ENCODE measurements at places on chromosomes 2 and 18. TPM values are rescaled to one million over a fixed set of nuclear protein-coding genes. Genes with fewer than 3 reads are reported as not detected.

Gene ASTL
- total RNA-seq = 0.14 TPM

Gene SLC9A2
- 3.3 TPM for total RNA-seq

Gene NEB
- 1.7 TPM for total RNA-seq

Gene ALK
- total RNA-seq = 3.0 TPM

DNA sequence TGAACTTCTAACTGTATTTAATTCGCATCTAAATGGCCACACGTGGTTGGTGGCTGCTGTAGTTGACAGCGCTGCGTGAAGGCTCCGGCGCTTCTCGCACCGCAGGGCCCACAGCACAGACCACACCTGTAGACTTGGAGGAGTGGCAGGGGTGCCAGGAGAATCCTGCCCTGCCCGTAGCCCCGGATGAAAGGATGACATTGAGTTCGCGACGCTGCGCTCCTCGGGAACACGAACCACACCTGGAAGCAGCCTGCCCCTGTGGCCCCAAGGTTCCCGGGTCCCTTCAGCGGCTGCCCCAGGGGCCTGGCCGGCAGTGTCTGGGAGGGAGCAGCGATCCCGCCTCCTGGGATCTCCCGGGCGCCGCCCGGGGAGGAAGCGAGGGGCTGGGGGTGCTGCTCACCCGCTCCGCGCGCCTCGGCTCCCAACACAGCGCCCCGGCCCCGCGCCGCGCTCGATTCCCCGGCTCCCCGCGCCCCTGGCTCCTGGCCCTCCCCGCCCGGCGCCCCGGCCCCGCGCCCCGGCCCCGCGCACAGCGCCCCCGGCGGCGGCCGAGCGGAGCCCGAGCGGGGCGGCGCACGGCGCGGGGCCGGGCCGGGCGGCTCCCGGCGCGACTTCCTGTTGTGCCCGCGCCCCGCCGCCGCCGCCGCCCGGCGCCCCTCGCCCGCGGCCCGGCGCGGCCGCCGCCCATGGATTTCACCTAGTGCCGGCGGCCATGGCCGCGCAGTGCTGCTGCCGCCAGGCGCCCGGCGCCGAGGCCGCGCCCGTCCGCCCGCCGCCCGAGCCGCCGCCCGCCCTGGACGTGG lies at the start of gene RNPEPL1:
Gene RNPEPL1 (plus strand): TSS at position 613 of the 806 bp plus-strand sequence. CDS start 103 bp downstream, at position 716.
- ATAC-seq = peak; percentile 60

DNA sequence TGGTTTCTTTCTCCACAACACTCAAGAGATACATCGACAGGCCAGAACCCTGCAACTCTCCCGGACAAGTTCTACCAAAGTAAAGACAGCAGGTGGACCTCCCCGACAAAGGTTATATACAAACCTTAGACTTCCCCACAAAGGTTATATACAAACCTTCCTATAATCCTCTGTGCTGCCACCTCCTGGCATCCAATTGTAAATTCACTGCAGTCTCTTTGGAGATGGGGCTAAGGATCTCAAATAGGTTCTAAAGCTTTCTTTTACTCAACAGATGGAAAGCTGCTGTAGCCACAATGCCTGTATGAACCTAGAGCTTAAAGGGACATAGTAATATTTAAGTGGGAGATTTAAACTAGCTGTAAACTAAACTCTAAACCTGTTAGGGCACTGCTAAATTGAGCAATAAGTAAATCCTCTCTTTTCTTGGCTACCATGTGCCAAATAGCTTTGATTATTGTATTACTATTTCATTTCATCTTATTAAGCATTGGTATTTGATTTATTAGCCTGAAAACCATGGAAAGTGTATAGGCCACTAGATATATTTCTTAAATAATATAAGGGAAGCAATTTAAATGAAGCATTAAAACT lies 9.8 kb upstream of the MREG start:
- no peak for ATAC-seq

- ATAC-seq = no peak
Measured at GRCh38 chr2:191530618-191531017, 147.3 kb upstream of the NABP1 start.

DNA sequence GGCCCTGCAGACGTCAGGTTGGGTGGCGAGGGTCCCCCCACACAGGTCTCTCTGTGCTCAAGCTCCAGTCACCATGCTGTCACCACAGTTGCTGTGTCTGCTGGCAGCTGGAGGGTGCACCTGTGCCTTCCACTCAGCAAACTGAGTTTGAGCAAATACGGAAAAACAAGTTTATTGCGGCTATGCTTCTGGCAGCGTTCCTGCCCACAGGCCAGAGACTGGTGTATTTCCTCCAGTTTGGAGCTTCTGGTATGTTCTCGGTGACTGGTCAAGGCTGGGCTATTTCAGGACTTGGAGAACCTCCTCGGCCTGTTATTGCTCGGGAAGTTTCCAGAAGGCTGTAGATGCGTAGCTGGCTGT lies 132.6 kb downstream of the SEPTIN10 start:
- no peak for ATAC-seq

DNA sequence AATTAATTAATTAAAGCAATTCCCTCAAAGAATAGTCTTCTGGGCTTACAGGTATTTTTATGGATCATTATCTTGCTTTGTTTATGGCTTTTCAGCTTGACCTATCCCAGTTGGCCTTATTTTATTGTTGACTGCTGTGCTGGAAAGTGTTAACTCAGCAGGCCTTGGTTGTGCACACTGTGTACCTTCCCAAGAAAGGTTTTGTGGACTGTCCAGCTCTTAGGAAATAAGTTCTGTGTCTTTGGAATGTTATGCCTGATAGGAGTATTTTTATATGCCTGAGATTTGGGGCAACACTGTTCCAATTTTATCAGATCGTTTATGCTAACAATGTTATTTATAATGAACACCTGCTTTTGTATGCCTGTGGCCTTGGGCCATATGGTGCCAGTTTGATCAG lies 671.9 kb upstream of the ZNF804A start:
- no peak for ATAC-seq

GRCh38 chr2:235654103-235654813 lies 160.4 kb downstream of the AGAP1 start:
- ATAC-seq = peak; percentile 57

DNA sequence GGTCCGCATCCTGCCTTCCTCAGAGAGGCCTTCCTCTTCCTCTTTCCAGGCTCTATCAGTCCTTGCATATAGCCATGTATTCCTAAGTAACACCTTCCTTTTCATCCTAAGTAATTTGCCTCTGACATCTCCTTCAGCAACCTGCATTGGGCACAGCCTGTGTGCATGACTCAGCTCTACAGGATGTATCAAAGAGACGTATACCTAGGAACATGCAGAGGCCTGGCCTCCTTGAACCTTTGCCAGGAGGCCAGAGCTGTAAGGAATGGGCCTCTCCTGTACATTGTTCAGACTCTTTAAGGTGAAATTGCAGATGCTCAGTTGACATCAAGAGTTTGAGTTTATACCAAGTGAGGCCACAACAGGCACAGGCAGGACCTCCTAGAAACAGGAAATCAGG lies 76.0 kb upstream of the CELF4 start:
- ATAC-seq = no peak

- no peak for ATAC-seq
Measured at GRCh38 chr2:19029655-19030054, 328.8 kb downstream of the OSR1 start.

- peak; percentile 28 for ATAC-seq
Measured at GRCh38 chr2:108169982-108170625, 69.7 kb upstream of the SULT1C3 start.

Measured in motor neuron (in vitro differentiated cells).